Endothelial cell (in vitro differentiated cells): ENCODE measurements at places on chromosomes 1 and 21. TPM values are rescaled to one million over a fixed set of nuclear protein-coding genes. Genes with fewer than 3 reads are reported as not detected.

- no peak for DNase-seq
Measured at GRCh38 chr1:38076455-38076854, 29.9 kb upstream of the POU3F1 start.

The FAM167B gene
- 1.4 TPM for total RNA-seq

DNA sequence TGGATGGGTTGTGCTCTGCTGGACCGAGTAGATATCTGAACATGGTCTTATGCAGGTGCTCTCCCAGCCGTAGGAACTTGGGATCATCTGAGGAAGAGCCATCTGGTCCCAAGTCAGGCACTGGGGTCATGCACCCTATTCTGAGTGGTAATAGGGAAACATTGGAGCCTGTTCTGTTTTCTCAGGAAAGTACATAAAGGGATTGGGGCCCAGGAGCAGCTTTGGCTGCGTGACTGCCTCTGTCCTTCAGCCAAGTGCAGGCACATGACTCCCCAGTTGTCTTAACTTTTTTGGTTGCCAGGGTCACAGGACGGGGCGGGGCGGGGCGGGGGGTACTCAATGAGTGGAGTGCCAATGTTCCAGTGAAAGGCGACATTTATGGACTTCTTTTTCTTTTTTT, 11.5 kb downstream of the PFKFB2 start:
- DNase-seq = no peak

GRCh38 chr1:51622455-51622913, 5.6 kb downstream of the OSBPL9 start:
- no peak for DNase-seq

The PLEKHN1 gene
- not detected for total RNA-seq

- no peak for DNase-seq
Measured at GRCh38 chr1:153578490-153578889, 12.8 kb upstream of the S100A2 start.

The SPRR1B gene
- not detected for total RNA-seq

GRCh38 chr1:190169311-190170067, 308.2 kb downstream of the BRINP3 start:
- DNase-seq = no peak
